ENCODE measurements at places on chromosomes 11 and 22.

DNA sequence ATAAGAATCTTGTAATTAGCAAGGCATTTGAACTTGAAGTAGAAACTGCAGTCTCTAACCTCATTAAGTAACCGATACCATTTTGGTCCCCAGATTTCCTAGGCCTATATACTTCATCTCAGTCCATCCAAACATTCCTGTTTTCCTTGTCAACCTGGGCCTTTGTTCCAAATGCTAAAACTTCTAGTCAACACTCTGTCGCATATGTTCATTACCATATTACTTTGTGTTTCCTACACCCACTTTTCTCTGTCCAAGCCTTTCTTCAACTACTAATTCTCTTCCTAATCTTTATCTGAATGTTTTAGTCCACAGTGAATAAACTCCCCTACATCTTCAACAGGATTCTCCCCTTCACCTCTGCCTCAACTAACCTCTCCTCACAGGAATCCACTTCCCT is 31.4 kb downstream of the MTMR2 start:
- DNase-seq: no peak

GRCh38 chr22:23089633-23090456 is 19.5 kb downstream of the GNAZ start:
- DNase-seq: no peak

DNA sequence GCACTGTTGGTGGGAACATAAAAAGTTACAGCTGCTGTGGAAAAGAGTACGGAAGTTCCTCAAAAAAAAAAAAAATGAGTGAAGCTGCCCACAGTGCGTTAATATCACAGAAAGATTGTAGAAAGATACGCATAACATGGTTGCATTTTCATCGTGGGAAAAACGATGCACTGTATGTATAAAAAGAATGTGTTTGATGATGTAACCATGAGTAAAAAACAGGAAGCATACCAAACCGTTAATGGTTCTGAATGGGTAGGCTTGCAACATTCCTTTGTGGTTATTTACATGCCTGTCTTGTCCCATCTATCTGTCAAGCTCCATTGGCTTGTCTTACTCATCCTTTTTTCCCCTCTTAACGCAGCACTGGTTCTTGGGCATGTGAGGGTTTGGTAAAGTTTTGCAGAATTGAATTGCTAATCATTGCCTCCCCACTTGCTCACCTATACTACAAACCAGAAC is 33.8 kb upstream of the DKK3 start:
- peak; percentile 91 for DNase-seq

GRCh38 chr11:76719686-76720085 is 49.1 kb upstream of the LRRC32 start:
- DNase-seq: no peak

DNA sequence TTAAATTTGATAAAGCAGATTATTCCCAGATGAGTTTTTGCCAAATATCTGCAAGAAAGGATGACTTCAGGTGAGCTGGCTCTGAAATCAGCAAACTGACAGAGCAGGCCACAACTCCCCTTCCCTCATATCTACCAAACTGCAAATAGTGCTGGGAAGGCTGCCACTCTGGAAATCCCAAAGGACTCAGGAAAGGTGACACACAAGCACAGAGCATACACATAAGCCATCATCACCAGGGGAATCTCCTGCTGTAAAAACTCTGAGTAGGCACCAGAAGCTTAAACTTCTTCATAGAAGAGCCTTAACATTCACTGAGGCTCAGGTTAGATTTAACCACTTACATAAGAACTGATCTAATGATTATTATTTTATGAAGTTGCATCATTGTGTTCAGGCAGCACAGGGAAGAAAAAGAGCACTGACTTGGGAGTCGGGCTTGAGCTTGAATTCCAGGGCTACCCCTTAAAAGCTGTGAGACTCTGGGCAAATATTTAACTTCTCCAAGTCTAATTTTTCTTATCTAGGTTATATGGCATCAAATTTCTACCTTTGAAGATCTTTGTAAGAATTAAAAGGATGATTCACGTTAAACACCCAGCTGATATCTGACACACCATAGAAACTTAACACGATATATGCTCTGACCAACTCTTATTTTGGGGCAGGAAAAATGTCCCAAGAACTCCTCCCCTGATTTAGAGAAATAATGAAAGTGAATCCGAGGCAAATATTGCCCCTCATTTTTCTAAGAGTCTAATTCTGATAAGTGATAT is 15.0 kb downstream of the SYTL2 start:
- no peak for DNase-seq

DNA sequence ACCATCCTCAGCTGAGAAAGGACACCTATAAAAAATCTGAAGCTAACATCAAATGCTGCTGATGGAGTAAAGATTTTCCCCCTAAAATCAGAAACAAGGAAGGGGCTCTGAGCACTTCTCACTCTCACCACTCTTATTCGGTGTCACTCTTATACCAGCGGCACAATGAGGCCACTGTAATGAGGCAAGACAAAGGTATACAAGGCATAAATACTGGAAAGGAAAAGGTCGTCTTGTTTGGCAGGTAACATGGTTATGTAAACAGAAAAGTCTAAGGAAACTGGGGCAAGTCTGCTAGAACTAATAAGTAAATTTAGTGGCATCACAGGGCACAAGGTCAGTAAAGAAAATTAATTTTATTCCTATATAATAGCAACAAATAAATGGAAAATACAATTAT is 8.1 kb upstream of the MOB2 start:
- no peak for DNase-seq

- no peak for DNase-seq
These were observed 23.5 kb upstream of the SPTY2D1 start for GRCh38 chr11:18657673-18658072.

- no peak for DNase-seq
These were observed 15.9 kb upstream of the MMP7 start for GRCh38 chr11:102546427-102546826.

DNA sequence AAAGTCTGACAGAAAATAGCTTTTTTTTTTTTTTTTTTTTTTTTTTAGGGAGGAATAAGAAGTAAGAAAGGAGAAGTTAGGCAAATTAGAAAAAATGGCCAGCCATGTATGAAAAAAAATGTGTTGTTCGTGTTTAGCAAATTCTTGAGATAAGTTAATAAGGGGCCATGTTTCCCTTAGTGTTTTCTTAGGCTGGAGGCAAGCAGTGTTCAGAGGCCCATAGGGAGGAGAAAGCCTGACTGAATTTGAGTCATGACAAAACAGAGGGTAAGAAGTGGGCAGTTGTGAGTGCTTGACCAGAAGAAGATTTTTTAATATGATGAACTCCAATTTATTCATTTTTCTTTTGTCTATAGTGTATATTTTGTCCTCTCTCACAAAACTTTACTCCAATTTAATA is 766.4 kb downstream of the FAM181B start:
- DNase-seq: no peak

DNA sequence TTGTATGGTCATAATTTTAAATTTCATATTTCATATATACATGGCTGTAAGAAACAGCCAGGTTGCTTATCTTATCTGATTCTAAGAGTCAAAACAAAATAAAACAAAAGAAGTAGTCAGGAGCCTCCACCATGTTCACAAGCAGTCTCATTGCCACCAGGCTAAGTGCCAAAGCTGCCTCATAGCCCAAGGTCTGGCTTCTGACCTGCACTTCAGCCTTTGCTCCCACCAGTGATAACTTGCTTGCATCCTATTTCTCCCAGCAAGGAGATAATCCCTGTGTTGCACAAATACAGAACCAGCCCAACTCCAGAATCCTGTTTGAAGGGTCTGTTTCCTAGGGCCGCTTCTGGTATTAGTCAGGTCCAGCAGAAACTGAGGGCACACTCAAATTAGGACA is 53.9 kb upstream of the TSKU start:
- DNase-seq: no peak

DNA sequence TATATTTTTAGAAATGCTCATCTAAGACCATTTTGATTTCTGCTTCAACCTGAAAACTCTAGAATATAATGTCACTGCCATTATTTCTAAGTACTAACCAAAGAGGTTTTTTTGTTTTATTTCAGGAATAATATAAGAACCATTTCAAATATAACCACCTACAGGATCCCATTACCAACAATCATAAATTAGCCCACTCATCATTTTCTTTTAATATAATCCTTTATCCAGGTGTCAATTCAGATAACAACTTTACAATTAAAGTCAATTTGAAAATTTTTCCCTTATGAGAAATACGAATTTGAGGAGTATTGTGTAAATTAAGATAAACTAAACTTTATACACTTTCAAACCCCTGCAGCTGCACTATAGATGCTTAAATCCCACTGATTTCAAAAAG is 1043.0 kb upstream of the CNTN5 start:
- no peak for DNase-seq

GRCh38 chr11:79541466-79541865 is 100.6 kb upstream of the TENM4 start:
- DNase-seq: no peak

DNA sequence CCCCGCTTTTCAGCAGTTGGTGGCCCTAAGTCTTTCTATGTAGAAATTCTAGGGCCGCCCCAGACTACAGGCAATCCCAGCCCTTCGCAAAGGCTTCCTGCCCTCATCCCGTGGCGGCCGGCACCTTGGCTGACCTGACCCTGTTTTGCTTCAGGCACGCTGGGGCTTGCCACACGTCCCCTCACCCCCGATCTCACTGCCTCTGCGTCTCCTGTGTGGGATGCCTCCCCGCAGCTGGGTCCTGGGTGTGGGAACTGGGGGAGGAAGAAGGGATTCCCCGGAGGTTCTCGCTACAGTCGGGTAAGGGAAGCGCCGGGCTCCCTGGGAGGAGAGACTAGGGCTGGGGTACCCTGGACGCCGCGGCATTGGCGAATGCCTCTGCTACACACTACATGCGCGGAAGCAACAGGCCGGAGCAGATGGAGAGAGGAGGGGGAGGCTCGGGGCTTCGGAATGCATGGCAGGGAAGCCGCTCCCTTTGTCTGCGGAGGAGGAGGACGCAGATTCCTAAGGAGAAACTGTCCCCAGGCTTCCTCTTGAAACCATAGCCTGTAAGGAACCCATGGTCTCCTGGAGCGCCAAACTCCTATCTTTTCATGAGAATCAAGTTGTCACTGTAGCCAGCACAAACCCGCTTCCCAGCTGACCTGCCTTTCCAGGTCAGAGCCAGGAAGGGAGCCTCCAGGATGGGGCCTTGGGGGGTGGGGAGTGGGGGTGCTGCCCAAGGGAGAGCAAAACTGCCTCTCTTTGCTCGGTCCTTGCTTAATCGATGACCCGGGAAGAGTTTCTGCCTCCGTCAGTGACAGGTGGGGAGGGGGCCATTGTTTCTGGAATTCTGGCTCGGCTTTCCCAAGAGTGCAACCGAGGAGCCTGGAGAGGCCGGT is 1.4 kb downstream of the DTX4 start:
- no peak for DNase-seq

GRCh38 chr22:49760280-49760629 is 67.4 kb downstream of the BRD1 start:
- no peak for DNase-seq

DNA sequence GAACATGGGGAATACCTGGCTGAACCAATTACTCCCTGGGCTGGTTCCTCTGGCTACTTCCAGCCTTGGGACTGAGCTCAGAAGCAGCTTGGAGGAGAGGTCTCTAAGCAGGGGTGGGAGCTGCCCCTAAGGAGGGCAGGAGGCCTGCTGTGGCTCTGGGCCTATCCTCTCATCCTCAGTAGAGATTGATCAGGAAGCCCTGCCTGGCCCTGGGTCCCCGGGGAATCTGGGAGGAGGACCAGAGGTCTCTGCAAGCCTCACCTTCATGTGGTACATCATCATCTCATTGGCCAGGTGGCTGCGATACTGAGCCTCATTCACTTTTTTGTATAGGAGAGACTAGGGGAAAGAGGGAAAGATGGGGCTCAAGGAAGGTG is 91.1 kb downstream of the PDE2A start:
- no peak for DNase-seq

DNA sequence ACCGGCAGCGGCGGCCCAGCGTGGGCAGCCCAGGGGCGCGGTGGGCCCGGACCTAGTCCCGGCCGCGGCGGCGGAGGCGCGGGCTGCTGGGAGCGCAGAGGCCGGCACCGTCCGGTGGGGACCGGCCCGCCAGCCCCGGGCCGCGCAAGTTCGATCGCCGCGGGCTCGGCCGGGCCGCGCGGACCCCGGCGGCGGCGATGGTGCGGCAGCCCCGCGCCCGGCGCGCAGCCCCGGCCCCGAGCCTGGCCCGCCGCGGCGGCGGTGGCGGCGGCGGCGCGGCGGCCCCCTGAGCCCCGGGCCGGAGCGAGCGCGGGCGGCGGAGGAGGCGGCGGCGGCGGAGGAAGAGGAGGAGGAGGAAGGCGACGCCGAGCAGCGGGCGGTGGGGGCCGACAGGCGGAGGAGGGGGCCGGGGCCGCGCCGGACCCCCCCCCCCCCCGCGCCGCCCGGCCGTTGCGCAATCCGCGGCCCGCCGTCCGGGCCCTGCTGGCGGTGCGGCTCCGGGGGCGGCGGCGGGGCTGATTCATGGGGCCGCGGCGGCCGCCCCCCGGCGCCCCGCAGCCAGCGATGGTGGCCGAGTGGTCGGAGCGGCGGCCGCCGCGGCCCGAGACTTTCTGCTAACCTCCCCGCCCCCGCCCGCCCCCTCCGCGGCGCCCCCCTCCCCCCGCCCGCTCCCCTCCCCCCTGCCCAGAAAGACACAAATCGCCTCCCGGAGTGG is 1251.9 kb downstream of the BRD1 start:
- no peak for DNase-seq

- no peak for DNase-seq
These were observed 16.0 kb downstream of the OVOL1 start for GRCh38 chr11:65802841-65803240.

GRCh38 chr22:17922925-17923903 is 101.1 kb downstream of the MICAL3 start:
- no peak for DNase-seq

DNA sequence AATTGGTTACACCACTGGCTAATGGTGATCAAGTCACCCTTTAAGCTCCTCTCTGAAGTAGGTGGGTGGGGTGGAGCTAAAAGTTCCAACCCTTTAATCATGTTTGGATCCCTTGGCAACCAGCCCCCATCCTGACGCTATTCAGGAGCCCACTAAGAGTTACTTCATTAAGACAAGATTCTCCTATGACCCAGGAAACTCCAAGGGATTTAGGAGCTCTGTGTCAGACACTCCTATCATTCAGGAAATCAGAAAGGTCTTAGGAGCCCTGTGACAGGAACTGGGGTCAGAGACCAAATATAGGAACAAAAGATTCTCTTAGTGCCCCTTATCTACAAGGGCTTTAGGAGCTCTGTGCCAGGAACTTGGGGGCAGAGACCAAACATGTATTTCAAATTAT is 141.3 kb downstream of the ATG16L2 start:
- no peak for DNase-seq

GRCh38 chr22:49914256-49914655 is 4.0 kb downstream of the ALG12 start:
- no peak for DNase-seq

- no peak for DNase-seq
These were observed 7.3 kb downstream of the RSF1 start for GRCh38 chr11:77813256-77813655.

DNA sequence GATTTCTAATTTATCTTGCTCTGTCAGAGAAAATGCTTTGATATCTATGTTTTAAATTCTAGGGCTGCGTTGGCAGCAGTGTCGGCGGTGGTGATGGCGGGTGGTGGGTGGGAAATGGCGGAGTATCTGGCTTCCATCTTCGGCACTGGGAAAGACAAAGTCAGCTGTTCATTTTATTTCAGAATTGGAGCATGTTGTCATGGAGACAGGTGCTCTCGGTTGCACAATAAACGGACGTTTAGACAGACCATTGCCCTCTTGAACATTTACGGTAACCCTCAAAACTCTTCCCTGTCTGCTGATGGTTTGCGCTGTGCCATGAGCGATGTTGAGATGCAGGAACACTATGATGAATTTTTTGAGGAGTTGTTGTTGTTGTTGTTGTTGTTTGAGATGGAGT is 36.1 kb upstream of the PHOX2A start:
- DNase-seq: no peak

GRCh38 chr11:71086687-71087258 is 165.6 kb downstream of the SHANK2 start:
- peak; percentile 5 for DNase-seq

GRCh38 chr11:126969865-126970479 is 30.6 kb downstream of the KIRREL3 start:
- DNase-seq: peak; percentile 40
